ENCODE measurements at places on chromosomes 11 and 22. TPM values are rescaled to one million over a fixed set of nuclear protein-coding genes. Genes with fewer than 3 reads are reported as not detected.
A peak's percentile ranks its signal among the peaks of the same experiment; 100 is the strongest.

DNA sequence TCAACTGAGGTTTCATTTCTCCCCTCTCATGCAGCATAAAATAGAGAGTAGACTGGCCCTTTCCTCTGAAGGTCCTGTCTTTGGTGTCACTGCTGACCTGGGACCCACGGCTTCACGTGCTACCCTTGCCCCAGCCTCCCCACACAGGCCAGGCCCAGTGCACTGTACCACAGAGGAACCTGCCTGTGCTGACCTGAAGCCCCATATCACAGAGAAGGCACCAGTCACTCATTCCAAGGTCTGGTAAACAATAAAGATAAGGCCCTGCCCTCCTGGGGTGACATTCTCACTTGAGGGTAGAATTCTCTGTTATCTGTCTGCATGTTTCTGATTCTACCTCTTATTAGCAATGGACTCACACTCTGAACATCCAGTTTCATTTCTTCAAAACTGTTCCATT lies 51.3 kb downstream of the RPL27A start:
- no peak for DNase-seq

DNA sequence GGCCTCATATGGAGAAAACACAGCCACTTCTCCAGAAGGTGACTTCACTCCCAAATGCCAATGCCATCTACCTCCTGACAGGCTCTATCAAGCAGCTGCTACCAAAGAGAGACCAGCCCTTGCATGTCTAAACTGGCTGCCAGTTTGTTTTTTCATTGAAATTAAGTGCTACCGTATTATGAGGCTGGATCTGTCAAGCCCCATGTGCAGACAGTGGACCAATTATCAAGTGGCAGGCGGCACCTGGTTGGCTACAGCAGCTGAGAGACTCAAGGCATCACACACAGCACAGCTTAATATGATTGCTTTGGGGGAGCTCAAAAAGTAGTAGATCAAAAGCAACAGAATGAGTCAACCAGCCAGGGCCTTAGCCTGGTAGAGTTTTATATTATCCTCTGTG lies 1293.0 kb upstream of the TENM4 start:
- DNase-seq, result no peak

DNA sequence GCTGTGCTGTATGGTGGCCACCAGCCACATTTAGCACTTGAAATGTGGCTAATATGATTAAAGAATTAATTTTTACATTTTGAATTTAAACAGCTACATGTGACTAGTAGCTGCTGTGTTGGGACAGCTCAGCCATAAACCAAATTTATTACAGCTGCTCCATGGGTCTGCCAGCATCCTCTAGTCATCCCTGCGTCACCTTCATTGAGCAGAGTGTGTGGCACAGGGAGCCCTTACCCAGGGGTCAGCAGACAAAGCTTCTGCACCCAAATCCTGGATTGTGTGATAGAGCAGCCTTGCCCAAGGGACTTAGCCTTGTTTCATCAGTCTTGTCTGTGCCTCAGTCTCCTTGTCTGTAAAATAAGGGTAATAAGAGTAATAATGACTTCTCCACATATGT lies 19.4 kb upstream of the ACCSL start:
- no peak for DNase-seq

DNA sequence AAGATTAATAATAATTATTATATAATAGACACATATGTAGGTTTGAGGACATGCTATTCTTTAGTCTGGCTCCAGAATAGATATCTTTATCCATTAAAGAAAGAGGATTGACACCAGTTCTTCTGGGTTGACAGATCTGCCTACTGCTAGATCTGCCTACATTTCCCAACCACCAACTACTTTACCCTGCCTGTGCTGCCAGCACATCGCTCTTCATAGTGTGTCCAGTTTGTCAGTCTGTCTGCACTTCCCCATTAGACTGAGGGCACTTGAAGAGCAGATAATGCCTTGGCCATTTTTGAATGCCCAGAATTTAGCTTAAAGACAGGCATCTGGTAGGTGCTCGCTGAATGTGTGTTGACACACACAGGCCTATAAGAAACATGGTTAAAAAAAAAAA lies 910.1 kb upstream of the FAT3 start:
- no peak for DNase-seq

DNA sequence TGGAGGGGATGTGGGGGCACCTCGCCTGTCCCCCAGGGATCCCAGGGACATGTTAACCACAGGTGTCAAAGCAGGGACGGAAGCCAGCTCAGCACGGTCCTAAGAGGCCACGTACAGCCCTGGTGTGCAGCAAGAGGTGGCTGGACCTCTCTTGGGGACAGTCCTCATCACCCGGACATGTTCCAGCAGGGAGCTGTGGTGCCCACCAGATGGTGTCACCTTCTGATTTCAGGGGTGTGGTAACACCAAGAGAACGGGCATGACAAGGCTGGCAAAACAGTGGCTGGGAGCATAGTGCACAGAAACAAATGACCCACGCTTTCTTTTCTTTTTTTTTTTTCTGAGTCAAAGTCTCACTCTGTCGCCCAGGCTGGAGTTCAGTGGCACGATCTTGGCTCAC lies 25.6 kb upstream of the COMT start:
- no peak for DNase-seq

DNA sequence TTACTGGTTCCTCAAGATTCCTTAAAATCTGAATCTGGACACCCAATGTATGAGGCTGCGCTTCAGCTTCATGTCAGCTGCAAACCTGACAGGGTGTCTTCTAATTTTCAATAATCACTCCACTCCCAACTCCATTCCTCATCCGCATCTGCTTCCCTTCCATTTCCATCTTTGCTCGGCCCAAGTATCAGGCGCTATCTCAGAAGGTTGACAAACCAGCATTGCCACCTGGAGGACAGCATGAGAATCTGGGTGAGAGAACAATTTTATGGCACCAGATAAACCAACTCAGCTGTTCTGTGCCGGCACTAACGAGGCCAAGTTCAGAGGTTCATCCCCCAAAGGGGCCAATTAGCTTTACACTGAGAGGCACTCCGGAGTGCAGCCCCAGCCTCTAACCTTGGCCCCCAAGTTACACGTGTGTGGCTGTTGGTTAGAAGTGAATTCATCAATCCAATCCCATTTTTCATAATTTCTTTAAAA lies 79.1 kb upstream of the LMO2 start:
- DNase-seq, result peak; percentile 12

GRCh38 chr11:62124186-62125113 lies 639 bp downstream of the INCENP start:
- DNase-seq, result peak; percentile 71

- no peak for DNase-seq
Observed at GRCh38 chr11:44763121-44763820, 36.5 kb downstream of the TSPAN18 start.

DNA sequence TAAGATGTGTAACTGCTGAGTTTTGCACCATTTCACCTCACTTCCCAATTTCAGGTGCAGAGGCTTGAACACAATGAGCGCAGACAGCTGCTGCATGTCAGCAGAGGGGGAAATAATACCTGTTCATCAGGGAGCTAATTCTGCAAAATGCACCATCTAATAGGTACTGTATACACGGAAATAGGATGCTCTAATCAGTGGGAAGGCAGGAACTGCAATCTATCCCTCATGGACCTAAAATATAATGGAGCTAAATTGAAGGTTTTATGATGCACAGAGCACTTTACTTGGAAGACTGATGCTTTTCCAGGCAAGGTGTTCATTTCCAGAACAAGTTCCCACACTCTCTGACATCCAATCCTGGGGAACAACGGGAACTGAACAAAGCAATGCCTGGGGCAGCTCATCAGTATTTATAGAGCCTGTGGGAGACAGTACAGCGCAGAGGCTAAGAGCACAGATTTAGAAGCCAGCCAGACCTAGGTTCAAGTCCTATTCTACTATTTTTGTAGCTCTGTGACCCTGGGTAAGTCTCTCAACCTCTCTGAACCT lies 78.5 kb downstream of the TENM4 start:
- DNase-seq, result no peak

DNA sequence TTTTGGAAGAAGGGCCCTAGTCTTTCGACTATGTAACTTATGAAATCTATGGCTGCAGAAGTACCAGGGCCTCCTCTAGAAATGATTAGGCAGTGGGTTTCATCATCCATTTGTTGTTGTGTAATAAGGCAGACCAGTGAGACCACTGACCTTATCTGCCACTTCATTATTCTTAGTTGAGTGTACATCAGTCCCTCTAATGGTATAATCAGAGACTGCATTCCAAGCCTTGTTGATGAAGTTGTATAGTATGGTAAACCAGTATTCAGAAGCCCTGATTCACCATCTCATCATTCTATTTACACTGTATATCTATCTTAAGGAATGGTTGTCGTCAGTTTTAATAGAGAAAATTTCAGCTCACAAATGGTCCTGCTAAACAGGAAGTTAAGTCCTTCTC lies 32.2 kb upstream of the GRIA4 start:
- no peak for DNase-seq

GRCh38 chr11:105177658-105178057 lies 38.1 kb upstream of the CARD18 start:
- DNase-seq, result peak; percentile 4

DNA sequence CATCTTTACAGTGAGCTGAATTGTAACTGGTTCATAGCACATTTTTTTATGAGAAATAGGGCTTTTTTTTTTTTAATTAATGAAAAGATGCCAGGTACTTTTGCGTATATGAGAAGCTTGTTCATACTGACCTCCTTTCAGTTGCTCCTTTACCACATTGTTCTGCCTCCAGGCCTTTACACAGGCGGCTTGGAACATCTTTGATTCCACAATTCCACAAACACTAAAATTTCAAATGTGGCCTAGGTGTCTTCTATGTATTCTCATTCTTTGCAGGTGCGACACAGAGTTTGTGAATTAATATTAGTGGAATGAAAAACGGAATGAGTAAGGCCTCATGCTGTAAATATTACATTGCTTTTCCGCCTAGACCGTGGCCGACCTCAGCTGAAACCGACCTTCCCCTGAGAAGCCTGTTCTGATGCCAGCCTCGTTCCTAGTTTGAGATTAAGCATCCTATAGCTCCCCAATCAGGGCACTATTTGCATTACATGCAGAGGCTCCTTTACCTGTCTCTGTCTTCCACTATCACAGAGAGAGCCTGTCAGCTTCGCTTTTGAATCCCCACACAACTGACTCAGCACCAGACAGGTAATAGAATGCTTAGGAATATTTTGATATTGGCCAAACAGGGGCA lies 125.8 kb downstream of the LDLRAD3 start:
- DNase-seq, result no peak

DNA sequence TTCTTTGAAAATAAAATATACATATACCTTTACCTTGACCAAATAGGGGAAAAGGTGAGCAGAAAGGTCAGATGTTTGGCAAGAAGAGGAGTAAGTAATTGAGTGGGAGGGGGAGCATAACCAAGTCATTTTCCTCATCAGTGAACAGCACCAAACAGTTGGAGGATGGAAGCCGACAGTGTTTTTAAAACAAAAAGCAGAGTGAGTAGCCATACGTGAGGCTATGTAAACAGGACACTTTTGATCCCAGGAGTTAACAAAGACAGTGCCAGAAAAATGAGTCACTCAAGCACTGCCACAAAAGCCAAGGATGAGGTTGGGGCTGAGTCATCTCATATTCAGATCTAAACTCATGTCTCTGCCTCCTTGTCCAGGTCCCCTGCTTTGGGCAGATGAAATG lies 734.7 kb downstream of the KCNA4 start:
- DNase-seq, result peak; percentile 81

GRCh38 chr11:116427903-116428637 lies 344.7 kb downstream of the BUD13 start:
- no peak for DNase-seq

DNA sequence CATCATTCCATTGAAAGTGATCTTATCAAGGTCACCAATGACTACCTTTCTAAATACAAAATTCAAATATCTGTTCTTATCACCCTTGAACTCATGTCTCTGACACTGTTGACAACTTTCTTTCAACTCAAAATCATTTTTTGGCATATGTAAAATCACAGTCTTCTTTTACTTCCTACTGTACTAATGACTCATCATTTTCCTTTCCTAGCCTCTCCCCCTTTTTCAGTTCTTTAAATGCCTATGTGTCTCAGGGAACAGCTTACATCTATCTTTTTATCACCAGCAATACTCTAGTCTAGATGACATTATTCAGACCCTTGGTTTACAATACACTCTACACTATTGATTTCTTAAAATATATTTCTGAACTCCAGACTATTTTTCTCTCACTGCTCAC lies 2220.7 kb upstream of the RAG2 start:
- no peak for DNase-seq

DNA sequence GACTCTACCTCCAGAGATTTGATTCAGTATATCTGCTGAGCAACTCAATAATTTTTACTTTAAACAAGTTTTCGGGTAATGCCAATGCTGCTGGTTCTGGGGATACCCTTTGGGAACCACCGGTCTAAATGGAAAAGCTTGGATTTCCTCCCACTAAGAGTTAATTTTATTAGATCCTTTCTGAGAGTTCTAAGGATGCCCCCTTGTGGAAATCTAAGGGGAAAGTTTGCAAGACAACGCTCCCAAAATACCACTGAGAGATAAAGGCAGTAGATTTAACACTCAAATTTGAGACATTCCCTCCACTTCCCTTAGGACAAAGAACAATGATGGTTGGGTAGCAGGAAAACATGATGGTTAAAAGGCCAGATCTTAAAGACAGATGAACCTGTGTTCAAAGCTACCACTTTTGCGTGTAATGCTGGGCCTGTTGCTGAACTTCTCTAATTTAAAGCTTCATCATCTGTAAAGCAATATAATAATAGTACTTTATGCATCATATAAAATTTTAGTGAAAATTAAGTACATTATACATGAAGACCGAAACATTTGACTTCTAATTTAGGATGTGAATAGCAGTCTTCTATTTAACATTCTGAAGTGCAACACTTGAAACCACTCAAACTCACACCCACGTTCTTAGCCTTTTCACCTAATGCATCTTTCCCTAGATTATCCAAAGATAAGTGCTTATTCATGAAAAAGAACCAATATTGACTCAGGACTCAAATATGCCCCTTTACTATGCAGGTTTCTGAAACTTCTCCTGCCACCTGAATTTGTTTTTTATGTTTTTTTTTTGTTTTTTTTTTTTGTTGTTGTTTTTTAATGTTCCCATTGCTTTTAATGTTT lies 110.1 kb upstream of the LUZP2 start:
- DNase-seq, result no peak

GRCh38 chr11:47108214-47108613 lies 68.5 kb downstream of the ARFGAP2 start:
- no peak for DNase-seq

GRCh38 chr11:60929764-60930163 lies 5.5 kb downstream of the TMEM132A start:
- DNase-seq, result no peak

- no peak for DNase-seq
Observed at GRCh38 chr11:77512092-77512491, 38.2 kb upstream of the PAK1 start.

The SYCE3 gene
- total RNA-seq, result not detected

The COMT gene
- total RNA-seq, result 263 TPM

The IL18 gene
- 73.8 TPM for total RNA-seq

The CD151 gene
- 1,173 TPM for total RNA-seq

The HBE1 gene
- total RNA-seq, result not detected

The KCTD14 gene
- total RNA-seq, result 12.8 TPM

The OR4D5 gene
- total RNA-seq, result not detected

The DGCR6L gene
- total RNA-seq, result 82.0 TPM

The OR5B21 gene
- total RNA-seq, result not detected

The ILK gene
- total RNA-seq, result 136 TPM
